ENCODE measurements at places on chromosomes 1 and 21.
A peak's percentile ranks its signal among the peaks of the same experiment; 100 is the strongest.

DNA sequence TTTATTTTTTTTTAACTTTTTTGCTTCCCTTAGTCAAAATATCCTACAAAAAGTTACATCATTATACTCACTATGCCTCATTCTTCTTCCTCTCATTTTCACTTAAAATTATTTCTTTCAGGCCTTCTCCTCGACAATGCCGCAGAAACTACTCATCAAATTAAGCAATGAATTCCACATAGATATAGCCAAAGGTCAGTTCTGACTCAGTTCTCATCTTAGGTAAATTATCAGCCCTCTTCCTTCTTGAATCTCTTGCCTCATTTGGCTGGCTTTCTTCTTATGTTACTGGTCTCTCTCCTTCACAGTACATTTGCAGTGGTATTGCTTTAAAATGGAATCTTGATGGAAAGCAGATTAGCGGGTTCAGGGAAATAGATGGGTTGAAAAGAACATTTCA, 260.7 kb upstream of the BRINP3 start:
- DNase-seq = no peak

DNA sequence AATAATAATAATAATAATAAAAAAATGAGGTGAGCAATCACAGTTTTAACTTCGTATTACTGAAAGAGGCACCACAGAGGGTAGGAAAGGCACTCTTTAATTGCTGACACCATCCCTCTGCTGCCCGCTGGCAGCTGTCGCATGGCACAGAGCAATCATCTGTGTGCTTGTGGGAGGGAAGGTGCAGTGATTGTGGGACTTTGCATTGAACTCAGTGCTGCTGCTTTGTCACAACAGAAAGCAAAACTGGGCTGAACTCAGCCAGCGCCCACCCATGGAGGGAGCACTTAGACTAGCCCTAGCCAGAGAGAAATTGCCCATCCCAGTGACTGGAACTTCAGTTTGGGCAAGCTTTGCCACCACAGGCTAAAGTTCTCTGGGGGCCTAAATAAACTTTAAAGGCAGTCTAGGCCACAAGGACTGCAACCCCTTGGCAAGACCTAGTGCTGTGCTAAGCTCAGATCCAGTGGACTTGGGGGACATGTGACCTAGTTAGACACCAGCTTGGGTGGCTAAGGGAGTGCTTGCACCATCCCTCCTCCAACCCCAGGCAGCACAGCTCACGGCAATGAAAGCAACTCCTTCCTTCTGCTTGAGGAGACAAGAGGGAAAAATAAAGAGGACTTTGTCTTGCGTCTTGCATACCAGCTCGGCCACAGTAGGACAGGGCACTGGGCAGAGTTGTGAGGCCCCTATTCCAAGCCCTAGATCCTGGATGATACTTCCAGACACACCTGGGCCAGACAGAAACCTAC, 59.3 kb downstream of the WDR4 start:
- DNase-seq = no peak

DNA sequence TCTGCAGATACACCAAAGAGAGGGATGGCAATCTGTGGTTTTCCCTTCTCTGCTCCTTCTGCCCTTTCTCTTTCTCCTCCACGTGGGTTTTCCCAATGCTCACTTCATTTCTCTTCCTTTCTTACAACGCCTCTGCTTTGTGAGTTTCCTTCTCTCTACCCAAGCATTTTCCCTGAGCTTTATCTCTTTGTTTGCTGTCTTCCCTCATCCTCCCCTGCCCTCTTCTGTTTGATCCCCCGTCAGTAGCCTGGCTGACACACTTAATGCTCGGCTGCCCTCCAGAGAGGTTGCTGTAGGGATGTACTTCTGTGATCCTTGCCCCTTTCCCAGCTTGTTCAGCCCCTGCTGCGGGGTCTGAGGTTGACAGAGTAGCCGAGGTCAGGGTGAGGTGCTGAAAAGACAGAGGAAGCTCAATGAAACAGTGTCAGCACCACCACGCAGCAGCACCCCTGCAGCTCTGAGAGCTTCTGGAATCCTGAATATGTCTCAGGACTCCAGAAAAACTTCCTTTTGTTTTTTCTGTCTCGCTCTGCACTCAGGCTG, 6.0 kb downstream of the EDARADD start:
- DNase-seq = no peak

- DNase-seq = peak; percentile 29
Measured at GRCh38 chr1:18934205-18935000, 22.1 kb downstream of the IFFO2 start.

GRCh38 chr1:243416495-243416894, 160.7 kb downstream of the SDCCAG8 start:
- no peak for DNase-seq

- DNase-seq = peak; percentile 46
Measured at GRCh38 chr1:248918131-248918530, 12.1 kb downstream of the PGBD2 start.

DNA sequence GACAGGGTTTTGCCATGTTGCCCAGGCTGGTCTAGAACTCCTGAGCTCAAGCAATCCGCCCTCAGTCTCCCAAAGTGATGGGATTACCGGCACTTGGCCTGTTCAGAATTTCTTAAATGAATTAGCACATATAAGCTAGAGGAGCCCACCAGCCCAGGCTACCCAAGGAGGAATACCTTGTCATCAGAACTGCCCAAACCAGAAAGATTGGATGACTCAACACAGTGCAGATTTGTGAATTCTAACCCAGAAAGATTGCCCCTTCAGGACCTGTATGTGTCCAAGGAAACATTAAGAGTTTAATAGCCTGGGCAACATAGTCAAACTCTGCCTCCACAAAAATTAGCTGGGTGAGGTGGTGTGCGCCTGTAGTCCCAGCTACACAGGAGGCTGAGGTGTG, 14.0 kb upstream of the LIN9 start:
- DNase-seq = no peak

DNA sequence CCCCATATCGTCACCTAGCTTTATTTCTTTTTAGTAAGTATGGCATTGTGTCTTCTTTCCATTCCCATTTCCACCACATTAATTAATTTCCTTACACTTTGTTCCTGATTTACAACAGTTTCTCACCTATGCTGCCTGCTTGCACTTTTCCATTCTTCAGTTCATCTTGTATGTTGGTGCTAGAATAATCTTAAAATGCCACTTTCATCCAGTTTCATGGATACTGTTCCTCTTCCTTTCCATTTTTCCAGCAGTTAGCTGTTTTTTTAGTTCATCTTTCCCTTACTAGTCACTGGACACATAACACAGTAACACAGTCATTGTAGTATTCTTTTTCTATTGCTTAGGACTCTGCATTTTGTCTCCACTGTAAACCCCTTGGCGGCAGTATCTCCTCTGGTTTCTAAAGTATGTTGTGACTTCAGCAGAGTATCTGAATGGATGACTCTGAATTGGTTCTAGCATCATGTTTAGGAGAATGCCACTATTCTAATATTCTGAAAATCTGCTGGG, 2.1 kb downstream of the CDC7 start:
- no peak for DNase-seq

- no peak for DNase-seq
Measured at GRCh38 chr1:3068564-3069431, at the start of gene PRDM16. Gene PRDM16 (plus strand): TSS chr1:3069203. CDS start chr1:3069260, 57 bp downstream.

- DNase-seq = no peak
Measured at GRCh38 chr1:116971965-116972673, 29.4 kb upstream of the CD101 start.

- no peak for DNase-seq
Measured at GRCh38 chr1:93699503-93700168, 18.0 kb upstream of the BCAR3 start.

- no peak for DNase-seq
Measured at GRCh38 chr1:155967341-155968050, 10.9 kb downstream of the ARHGEF2 start.

DNA sequence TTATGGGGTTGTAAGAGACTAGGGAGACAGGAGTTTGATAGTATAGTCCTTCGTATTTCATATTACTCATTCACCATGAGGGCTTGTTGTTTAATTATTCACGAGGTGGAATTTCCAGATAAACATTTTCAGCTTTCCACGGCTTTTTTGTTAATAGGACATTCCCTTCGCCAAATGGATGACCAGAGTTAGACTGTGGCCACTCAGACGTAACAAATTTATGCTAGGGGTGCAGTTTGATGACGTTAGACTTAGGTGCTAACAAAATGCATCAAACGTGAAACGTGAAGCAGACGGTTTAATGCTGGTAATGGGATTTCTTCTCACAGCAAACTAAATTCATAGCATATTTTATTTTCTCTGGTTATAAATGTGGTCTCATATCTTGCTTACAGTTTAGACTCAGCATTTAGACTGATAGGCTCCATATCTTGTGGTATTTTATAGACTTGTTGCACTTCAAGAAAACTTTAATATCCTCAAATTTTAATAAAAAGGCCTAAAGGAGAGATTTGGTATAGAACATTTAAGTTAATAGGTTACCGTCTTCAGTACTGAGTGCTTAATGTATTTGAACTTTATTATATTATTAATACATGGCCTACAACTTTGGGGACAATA, 2.3 kb downstream of the DHX9 start:
- peak; percentile 16 for DNase-seq

- no peak for DNase-seq
Measured at GRCh38 chr21:42614811-42615351, 38.5 kb upstream of the PDE9A start.

GRCh38 chr1:194903524-194903923, 1704.7 kb downstream of the KCNT2 start:
- no peak for DNase-seq

- no peak for DNase-seq
Measured at GRCh38 chr1:218917656-218918055, 256.0 kb upstream of the LYPLAL1 start.

- DNase-seq = no peak
Measured at GRCh38 chr1:226946285-226946684, 6.2 kb downstream of the COQ8A start.

- no peak for DNase-seq
Measured at GRCh38 chr1:2534687-2535441, 4.8 kb upstream of the HES5 start.

- no peak for DNase-seq
Measured at GRCh38 chr1:59110271-59110670, 186.6 kb upstream of the FGGY start.

DNA sequence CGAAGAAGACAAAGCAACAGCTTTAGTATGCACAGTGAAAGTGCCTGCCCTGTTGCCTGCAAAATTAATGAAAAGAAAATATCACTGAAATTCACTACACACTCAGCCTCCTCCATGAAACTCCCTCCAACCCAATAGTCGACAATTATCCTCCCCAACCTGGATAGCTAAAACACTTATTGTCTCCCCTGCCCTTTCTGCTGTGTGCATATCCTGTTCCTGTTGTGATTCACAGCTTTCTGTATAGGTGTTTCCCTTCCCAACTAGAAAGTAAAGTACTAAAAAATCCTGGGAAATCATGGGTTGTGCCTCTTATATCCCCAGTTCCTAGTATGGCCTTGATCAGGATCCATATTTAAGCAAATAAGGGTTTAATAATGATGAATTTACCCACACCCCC, 412.1 kb downstream of the LTN1 start:
- no peak for DNase-seq

DNA sequence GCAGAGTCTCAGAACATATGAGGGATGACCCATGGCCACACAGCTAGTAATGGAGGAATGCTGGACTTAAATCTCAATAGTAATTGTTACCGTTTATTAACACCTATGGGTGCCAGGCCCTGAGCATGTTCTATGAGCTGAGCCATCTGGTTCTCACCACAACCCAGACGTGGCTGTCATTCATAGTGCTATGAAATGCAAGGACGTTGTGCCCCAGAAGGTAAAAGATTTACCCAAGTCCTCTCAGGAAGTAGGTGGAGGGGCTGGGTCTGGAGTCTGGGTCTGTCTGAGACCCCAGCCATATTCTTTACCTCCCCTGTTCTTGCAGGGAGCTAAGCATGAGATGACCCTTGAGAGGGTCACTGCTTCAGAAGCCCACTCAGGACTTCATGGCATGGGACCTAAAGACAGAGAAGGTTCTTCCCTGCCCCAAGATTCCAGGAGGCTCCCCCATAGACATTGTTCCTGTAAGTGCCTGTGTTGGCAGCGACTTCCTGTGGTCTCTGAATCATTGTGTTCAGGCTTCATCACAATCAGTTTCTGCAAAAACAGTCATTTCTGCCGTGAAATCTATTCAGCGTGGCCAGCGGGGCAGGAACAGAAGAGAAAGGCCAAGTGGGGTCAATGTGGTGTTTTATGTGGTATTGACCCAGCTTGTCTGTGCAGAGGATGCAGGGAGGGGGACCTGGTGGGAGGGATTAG, 475.4 kb downstream of the PTPRU start:
- DNase-seq = no peak

GRCh38 chr1:155507945-155508344, 54.7 kb downstream of the ASH1L start:
- no peak for DNase-seq

DNA sequence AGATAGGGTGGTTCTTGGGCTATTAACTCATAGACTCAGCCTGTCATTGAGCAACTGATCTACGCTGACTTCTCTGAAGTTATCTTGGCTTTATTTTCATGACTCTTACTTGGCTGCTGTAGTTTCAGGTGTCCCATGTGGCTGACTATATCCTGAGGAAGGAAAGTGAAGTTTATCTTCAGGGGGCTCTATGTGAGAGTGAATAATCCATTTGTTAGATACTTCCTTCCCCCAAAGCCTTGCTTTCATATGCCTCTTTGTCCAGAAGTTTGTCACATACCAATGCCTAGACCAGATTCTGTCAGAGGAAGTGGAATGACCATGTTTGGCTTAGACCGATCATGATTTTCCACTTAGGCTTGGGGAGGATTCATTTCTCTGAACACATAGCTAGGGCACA, 27.9 kb upstream of the C1orf87 start:
- DNase-seq = no peak

- DNase-seq = no peak
Measured at GRCh38 chr1:170881268-170882265, 53.8 kb upstream of the MROH9 start.

DNA sequence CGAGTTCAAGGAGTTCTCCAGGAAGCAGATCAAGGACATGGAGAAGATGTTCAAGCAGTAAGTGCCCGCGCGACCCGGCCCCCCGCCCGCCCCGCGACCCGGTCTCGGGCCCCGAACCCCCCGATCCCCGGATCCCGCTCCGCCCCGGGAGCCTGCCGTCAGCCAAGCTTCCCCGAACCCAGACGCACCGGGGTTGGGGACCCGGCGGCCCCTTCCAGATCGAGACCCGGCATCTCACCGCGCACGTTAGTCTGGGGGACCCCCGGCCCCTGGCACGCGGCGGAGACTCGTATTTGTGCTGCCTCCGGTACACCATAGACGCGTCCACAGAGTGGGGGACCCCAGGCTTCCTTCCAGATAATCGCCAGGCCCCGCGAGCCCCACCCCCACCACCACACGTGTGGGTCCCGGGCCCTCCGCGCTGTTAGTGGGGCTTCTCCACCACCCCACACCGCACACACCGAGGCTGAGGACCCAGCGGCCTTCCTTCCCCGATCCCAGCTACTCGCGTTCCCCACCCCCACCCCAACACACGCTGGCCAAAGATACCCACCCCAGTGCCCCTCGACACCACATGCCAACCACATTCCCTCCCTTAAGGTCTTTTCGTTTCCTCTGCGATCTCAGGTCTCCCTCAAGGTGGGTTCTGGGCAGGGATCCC, 665 bp downstream of the EFHD2 start:
- DNase-seq = no peak

GRCh38 chr1:218823291-218823900, 350.3 kb upstream of the LYPLAL1 start:
- no peak for DNase-seq

All from NCI-H2107 (cell line).